ENCODE measurements at places on chromosomes 16 and 17.

DNA sequence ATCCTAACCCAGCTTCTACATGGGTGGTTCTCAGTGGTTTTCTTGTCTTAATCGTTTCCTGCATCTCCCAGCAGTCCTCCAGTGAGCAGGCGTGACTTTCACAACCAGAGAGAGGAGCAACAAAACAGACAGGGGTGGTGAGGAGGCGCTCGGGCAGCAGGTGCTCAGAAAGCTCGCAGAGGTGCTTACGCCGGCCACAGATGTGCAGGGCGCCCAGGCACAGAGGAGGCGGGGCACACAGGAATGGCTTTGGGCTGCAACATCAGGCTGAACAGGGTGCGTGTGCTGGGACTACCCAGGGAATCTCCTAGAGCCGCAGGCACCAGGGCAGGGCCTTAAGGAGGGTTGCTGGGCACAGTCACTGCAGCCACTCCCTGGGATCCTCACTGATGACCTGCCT is 32.6 kb downstream of the KLHDC4 start:
- DNase-seq: no peak

DNA sequence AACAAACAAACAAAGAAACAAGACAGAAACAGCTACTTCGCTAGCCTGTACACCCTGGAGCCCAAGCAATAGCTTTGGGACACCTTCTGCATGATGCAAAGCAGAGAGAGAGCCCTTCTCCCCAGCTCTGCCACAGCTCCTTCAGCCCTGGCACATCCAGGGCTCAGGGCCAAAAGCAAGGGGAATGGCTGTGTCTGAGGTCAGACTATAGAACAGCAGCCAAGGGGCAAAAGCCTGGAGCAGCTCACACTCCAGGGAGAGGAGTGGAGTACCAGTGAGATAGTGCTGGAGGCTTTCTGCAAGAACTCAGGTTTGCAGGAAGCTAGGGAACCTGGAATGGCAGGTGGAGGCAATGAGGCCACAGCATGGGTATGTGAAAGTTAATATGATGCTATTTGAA is 11.6 kb upstream of the SEPHS2 start:
- DNase-seq: no peak

- DNase-seq: no peak
Measured at GRCh38 chr16:88770461-88771293, 14.3 kb downstream of the PIEZO1 start.

DNA sequence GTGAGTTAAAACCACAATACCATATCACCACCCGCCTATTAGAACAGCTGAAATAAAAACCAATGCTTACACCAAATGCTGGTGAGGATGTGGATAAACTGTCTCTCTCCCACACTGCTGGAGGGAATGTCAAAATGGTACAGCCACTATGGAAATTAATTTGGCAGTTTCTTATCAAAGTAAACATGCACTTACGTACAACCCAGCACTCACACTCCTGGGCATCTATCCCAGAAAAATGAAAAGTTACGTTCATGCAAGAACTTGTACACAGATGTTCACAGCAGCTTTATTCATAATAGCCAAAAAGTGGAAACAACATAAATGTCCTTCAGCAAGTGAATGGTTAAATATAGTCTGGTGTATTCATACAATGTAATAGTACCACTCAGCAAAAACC is 173.2 kb upstream of the MYOCD start:
- DNase-seq: no peak

- DNase-seq: no peak
Measured at GRCh38 chr16:19980632-19981265, 92.9 kb downstream of the GPR139 start.

GRCh38 chr16:70696952-70697593 is 11.2 kb upstream of the MTSS2 start:
- no peak for DNase-seq

DNA sequence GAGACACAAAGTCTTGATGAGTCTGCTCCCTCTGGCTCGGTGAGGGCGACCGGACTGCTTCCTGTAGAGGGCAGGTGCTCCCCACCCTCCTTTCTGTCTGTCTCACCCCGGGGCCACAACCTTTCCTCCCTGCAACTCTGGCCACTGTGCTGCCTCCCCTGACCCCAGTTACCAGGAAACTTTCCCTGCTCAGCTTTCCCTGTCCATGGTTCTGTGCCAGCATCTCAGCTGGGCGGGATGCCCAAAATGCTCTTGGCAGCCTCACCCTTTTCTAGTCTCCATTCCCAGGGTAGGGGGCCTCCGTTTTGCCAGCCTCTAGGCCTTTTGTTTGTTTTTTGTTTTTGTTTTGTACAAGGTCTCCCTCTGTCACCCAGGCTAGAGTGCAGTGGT is 1.4 kb downstream of the PLD2 start:
- DNase-seq: no peak

- no peak for DNase-seq
Measured at GRCh38 chr17:77670173-77670572, 288.3 kb upstream of the TNRC6C start.

- DNase-seq: no peak
Measured at GRCh38 chr17:40063901-40064531, 1.3 kb downstream of the THRA start.

DNA sequence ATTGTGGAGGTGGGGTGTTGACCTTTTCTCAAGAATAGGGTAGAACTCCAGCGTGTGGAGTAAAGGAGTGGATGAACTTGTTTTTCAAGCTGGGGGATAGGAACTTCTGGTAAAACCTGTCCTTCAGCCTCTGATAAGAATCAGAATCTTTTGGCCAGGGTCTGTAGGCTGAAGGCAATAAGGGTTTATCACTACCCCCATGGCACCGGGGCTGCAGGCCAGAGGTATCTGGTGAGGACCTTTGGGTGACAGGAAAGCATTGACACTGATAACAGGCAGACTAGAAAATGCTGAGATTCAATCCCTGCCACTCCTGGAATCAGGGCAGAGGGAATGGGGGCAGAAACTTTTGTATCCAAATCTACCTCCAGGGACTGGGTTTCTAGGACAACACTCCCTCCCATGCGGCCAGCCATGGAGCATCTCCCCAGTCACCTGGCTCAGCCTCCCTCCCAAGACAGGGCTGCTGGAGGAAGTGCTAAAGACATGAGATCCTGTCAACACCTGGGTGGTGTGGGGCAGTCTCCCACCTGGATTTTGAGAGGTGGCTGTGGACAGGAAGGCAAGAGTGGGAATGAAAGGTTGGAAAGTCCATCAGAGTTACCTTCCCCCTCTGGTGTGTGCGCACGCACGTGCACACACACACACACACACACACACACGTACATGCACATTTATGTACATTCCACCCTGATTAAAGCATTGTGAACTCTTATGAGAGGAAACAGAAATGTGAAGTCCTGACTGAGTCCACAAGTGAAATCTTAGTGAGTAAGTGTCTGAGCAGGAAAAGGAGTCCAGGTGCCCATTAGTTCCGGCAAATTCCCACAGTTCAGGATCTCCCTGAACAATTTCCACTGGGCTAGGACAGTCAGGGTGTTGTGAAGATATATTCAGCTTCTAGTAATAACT is 53.1 kb upstream of the MARCHF10 start:
- no peak for DNase-seq

- DNase-seq: no peak
Measured at GRCh38 chr16:28146536-28146935, 65.2 kb downstream of the XPO6 start.

DNA sequence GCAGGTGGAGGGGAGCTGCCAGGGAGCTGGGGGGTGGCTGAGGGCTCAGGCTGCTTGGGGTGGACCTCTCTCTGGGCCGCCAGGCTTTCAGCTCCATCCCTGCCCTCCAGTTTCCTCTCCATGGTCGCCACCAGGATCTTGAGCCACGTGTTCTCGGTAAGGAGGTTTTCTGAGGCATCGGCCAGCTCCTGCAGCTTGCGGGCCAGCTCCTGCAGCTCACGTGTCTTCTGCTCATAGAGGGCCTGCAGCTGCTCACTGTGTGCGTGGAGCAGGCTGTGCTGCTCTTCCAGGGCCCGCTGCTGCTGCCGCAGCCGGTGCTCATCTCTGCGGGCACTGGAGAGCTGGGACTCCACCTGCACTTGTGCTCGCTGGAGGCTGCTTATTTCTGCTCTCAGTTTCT is 11.0 kb downstream of the SNN start:
- no peak for DNase-seq

DNA sequence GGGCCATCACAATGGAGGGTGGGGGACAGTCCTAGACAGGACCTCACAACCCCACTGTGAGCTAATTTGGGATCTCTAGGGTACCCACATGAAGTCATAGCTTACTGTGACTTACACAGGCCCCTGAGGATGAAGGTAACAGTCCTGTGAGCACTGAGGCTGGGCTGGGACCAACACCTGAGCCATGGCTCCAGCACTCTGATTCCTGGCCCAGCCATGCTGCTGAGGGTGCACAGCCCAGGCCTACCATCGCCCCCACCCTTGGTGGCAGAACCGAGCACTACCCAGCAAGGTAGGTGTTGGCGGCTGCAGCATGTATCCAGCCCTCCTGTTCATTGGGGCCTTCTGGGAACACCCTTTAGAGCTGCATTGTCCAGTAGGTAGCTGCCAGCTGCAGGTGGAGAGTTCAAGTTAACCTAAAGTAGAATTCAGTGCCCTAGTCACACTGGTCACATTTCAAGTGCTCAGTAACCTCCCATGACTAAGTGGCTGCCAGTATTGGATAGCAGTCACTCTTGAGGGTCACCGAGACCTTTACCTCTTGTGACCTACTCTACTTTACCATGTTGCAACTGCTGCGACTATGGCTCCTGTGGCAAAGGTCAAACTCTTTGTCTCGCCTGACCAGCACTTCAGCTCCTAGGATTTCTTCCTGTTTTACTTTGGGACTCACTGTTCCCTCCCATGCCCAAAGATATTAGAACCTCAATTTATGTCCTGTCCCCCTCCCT is 11.6 kb downstream of the AKAP1 start:
- no peak for DNase-seq

- no peak for DNase-seq
Measured at GRCh38 chr17:38508954-38509771, 80.9 kb downstream of the ARHGAP23 start.

DNA sequence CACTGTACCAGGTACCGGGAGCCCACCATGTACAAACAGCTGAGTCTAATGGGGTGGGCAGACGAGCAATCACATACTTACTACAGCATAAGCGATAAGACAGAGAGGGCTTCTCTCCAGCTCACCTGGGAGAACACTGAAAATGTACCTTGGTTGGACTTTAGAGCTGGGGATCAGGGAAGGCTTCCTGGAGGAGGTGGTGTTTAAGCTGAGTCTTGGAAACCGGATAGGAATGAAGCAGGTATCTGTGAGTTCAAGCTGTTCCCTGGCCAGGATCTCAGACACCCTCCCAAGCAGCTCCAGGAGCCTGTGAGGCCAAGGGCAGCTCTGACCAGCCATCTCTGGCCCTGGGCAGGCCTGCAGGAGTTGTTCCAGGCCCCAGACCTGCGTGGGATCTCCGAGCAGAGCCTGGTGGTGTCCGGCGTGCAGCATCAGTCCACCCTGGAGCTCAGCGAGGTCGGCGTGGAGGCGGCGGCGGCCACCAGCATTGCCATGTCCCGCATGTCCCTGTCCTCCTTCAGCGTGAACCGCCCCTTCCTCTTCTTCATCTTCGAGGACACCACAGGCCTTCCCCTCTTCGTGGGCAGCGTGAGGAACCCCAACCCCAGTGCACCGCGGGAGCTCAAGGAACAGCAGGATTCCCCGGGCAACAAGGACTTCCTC is 8.0 kb upstream of the SERPINF1 start:
- DNase-seq: no peak
